ENCODE measurements at places on chromosomes 16 and 17.

DNA sequence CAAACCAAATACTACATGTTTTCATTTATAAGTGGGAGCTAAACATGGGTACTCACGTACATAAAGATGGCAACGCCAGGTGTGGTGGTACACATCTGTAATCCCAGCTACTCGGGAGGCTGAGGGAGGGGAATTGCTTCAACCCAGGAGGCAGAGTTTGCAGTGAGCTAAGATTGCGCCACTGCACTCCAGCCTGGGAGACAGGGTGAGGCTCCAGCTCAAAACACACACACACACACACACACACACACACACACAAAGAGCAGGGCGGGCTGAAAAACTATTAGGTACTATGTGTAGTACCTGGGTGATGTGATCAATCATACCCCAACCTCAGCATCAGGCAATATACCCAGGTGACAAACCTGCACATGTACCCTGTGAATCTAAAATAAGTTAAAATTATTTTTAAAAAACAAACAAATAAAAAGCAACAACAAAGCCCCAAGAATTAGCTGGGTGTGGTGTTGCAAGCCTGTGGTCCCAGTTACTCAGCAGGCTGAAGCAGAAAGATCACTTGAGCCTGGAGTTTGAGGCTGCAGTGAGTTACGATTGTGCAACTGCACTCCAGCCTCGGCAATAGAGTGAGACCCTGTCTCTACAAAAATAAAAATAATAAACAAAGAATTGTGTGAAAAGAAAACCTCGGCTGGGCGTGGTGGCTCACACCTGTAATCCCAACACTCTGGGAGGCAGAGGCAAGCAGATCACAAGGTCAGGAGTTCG is 11.9 kb upstream of the FAAP100 start:
- DNase-seq: no peak

DNA sequence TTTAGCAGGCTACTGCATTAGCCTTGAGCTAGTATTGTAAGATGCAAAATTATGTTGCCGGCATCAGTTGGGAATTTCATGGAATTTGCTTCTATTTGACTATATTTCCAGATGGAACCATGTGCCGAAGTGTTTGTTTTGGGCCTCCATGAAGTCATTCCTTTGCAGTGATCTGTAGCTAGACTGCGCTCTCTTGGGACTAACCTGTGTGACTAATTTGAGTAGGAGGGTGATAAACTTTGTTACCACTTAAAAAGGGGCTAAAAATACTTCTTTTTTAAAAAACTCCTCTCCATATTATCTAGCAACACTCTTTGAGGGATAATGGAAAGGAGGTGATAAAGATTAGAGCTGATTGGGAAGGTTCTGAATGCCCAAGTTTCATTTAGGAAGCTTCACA is 166.8 kb upstream of the TBX2 start:
- no peak for DNase-seq

DNA sequence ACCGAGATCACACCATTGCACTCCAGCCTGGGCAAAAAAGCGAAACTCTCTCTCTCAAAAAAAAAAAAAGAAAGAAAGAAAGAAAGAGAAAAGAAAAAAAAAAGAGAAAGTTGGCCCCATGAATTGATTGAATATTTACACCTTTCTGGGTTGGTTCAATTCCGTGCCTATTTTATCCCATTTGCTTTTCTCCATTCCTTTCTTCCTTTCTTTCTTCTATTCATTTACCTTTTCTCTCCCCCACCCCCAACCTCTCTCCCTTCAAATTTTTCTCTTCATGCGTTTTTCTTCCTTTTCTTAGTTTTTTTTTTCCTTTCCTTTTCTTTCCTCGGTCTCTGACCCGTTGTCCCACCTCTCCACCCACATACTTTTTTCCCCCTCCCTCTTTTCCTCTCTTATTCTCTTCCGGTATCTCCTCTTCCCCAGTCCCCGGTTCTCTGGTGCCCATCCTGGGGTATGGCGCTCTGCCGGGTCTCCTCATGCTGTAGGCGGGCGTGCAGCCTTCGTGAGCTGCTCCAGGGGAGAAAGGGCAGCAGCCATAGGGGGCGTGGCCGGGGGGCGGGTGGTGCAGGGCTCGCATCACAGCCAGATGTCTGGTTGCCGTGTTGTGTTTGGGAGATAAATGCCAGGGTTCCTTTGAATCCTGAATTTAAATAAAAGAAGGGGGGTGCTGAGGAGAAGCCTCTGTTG is 5.3 kb upstream of the COL1A1 start:
- peak; percentile 43 for DNase-seq

DNA sequence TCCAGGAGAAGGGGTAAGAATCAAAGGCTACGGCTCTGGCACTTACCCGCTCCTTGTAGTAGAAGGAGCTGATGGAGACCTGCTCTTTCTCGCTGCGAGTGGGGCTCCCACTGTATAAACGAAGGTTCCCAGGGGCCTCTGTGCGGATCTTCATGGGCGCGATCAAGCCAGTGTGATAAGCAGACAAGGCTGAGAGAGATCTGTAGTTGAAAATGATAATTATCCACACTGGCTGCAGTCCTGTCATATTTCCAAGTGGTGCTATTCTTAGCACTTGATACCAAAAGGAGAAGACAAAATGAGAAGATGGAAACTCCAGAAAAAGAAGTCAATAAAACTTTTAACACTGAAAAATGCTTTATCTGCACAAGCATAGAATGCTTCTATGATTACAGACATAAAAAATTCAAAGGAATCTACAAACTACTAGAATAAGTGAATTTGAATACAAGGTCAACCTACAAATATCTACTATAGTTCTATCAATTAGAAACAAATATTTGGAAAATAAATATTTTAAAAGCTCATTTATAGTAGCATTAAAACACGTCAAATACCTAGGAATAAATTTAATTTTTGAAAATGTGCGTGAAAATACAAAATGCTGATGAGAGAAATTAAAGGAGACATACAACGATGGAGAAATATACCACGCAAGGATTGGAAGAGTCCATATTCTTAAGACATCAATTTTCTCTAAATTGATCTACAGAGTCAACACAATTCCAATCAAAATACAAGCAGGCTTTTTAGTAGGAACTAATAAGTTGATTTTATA is 80.8 kb downstream of the WDR59 start:
- DNase-seq: no peak

- peak; percentile 32 for DNase-seq
Observed at GRCh38 chr17:59829217-59830006, 63.3 kb downstream of the TUBD1 start.

- no peak for DNase-seq
Observed at GRCh38 chr17:5759501-5759925, 175.2 kb upstream of the NLRP1 start.

Data from NCI-H2227 treated with DMSO at 0.1 percent for 48 hours (cell line).